ENCODE measurements at places on chromosomes 1 and 21. TPM values are rescaled to one million over a fixed set of nuclear protein-coding genes. Genes with fewer than 3 reads are reported as not detected.

GOLT1A gene
- total RNA-seq: not detected

DNA sequence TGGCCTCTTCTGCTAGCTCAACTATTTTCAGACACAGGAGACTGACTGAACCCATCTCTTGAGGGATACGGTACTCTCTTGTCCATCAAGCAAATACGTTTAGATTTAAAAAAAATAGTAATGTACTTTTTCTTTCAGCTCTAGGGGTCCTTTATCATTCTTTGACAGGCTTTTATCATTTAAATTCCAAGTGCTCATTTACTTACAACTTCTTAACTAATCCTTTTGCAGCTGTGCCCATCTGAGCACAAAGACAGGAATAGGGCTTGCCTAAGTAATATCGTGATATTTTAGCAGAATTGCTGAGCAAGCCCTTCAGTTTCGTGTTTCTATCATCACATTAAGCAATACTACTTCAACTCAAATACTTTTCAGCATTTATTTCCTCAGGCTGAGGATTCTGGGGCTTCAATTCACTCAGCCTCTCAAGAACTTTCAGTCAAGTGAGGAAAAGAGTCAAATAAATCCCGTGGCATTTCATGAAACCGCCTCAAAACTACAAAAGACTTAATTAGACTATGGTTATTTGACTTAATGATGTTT is 317.6 kb downstream of the BACH1 start:
- H3K27ac ChIP-seq: no peak overlapping the region
- no peaks in the 10 kb centered on the region for H3K4me1 ChIP-seq
- no peaks in the 10 kb centered on the region for H3K27me3 ChIP-seq
- H3K36me3 ChIP-seq: no peaks in the 10 kb centered on the region
- DNase-seq: no peak
- no peak overlapping the region for H3K4me3 ChIP-seq

GRCh38 chr21:14773777-14774345 is 227.7 kb upstream of the SAMSN1 start:
- DNase-seq: peak; percentile 11
- H3K27ac ChIP-seq: no peak overlapping the region
- H3K4me3 ChIP-seq: no peak overlapping the region
- no peaks in the 10 kb centered on the region for H3K27me3 ChIP-seq
- no peaks in the 10 kb centered on the region for H3K4me1 ChIP-seq
- no peaks in the 10 kb centered on the region for H3K36me3 ChIP-seq

GRCh38 chr1:170533298-170533697 is 1.3 kb downstream of the GORAB start:
- peak overlapping the region; percentile 74 for H3K4me3 ChIP-seq
- H3K36me3 ChIP-seq: no peaks in the 10 kb centered on the region
- no peak for DNase-seq
- H3K4me1 ChIP-seq: peaks cover 41% of the 10 kb centered on the region
- H3K27me3 ChIP-seq: no peaks in the 10 kb centered on the region

DNA sequence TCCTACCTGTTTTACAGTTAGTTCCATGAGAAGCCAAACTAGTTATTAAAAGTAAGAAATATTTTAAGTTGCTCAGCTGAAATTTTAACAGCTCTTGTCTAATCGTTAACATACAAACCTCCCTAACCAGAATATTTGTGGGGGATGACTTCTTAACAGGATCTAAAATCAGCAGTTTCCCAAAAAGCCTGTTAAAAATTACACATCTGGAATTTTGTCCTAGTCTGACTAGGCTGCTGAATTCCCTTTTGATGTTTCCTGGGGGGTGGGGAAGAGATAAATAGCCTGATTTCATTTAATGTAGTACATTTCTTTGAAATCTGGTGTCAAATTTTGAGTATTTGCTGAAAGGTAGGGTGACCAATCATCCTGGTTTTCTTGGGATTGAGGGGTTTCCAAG is 78.8 kb upstream of the ARHGAP29 start:
- DNase-seq: no peak
- H3K4me1 ChIP-seq: peaks cover 25% of the 10 kb centered on the region
- H3K4me3 ChIP-seq: no peak overlapping the region
- no peak overlapping the region for H3K27ac ChIP-seq
- no peaks in the 10 kb centered on the region for H3K27me3 ChIP-seq

GRCh38 chr1:184605941-184606340 is 148.7 kb downstream of the EDEM3 start:
- no peak overlapping the region for H3K4me3 ChIP-seq
- no peaks in the 10 kb centered on the region for H3K27me3 ChIP-seq
- no peak overlapping the region for H3K27ac ChIP-seq
- no peak for DNase-seq
- peaks cover 10% of the 10 kb centered on the region for H3K36me3 ChIP-seq

PLA2G2F gene
- not detected for total RNA-seq

DNA sequence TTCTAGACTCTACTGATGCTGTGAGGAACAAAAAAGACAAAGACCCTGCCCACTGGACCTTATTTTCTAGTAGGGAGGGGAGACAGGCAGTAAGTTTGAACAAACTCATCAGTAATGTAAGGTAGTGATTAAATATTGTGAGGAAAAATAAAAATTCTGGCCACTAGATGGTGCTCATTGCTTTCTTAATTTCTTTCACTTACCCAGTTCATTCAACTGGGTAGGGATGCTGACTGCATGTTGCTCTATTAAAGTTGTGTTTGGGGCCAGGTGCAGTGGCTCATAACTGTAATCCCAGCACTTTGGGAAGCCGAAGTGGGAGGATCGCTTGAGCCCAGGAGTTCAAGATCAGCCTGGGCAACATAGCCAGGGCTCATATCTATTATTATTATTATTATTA is 6.3 kb upstream of the KYAT3 start:
- no peaks in the 10 kb centered on the region for H3K27me3 ChIP-seq
- H3K4me3 ChIP-seq: no peak overlapping the region
- no peak for DNase-seq
- no peaks in the 10 kb centered on the region for H3K36me3 ChIP-seq

NBPF20 gene
- 1.3 TPM for total RNA-seq

DNA sequence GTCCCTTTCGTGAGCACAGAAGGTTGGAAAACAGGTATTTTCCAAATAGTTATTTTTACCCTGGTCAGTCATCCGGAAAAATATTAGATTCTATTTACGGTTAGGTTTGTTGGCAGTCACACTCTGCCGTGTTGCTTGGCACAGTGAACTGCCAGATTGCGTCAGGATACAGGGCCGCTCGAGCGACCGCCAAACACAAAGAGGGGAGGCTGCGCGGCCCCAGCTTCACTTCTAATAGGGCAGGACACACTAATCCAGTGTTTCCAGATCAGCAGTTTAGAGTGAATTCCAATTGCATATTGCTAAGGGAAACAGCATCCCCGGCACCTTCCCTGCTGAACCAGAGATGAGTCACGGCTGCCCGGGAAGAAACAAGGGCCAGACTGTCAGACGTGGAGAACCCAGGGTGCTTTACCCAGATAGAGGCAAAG is 22.9 kb downstream of the UMODL1 start:
- H3K4me1 ChIP-seq: peaks cover 7% of the 10 kb centered on the region
- H3K27me3 ChIP-seq: peaks cover 8% of the 10 kb centered on the region
- H3K36me3 ChIP-seq: no peaks in the 10 kb centered on the region
- H3K4me3 ChIP-seq: no peak overlapping the region
- no peak for DNase-seq
- H3K27ac ChIP-seq: no peak overlapping the region

DNA sequence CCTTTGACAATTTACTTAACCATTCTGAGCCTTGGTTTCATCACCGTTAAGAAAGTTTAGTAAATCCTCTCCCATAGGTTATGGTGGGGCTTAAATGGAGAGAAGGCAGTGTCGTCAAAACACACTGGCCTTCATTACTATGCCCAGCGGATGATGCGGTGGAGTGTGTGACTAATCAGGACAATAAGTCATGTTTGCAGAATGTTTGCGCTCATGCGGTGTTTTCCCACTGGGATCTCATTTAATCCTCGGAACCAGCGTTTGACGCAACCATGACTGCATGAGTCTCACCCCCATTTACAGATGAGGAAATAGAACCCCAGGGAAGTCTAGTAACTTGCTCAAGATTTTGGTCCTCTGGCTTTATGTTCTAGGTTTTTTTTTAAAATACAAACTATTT is 17.5 kb downstream of the SLC26A9 start:
- no peaks in the 10 kb centered on the region for H3K27me3 ChIP-seq
- DNase-seq: no peak
- H3K36me3 ChIP-seq: no peaks in the 10 kb centered on the region
- H3K4me3 ChIP-seq: no peak overlapping the region

GRCh38 chr21:39705849-39706248 is 39.1 kb upstream of the IGSF5 start:
- no peak overlapping the region for H3K27ac ChIP-seq
- H3K4me1 ChIP-seq: no peaks in the 10 kb centered on the region
- no peaks in the 10 kb centered on the region for H3K27me3 ChIP-seq
- no peak overlapping the region for H3K4me3 ChIP-seq
- no peaks in the 10 kb centered on the region for H3K36me3 ChIP-seq

DNA sequence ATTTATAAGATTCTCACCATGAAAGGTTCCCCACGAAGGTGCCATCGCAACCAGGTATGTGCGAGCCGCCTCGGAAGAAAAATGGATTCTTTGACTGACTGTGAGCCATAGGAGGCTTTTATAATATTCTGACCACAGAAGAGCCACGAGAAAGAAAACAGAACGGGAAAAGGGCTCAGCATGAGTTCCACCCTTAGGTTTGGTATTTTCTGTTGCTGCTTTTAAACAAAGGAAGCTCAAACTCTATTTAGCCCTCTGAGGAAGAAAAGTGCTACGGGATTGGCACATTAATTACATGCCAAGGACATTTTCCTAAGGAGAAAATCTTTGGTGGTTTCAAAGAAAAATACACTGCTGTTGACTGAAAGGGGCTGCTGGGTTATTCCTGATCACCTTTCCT is 39.3 kb downstream of the MIS18A start:
- DNase-seq: no peak
- H3K4me1 ChIP-seq: peaks cover 6% of the 10 kb centered on the region
- no peak overlapping the region for H3K4me3 ChIP-seq
- H3K36me3 ChIP-seq: no peaks in the 10 kb centered on the region
- H3K27me3 ChIP-seq: no peaks in the 10 kb centered on the region

GRCh38 chr21:38597421-38597820 is 99.1 kb upstream of the ERG start:
- no peak overlapping the region for H3K4me3 ChIP-seq
- no peaks in the 10 kb centered on the region for H3K36me3 ChIP-seq
- H3K4me1 ChIP-seq: no peaks in the 10 kb centered on the region
- no peaks in the 10 kb centered on the region for H3K27me3 ChIP-seq
- H3K27ac ChIP-seq: no peak overlapping the region

KRTAP20-2 gene
- total RNA-seq: not detected

ODF2L gene
- 15.4 TPM for total RNA-seq

KRTAP21-2 gene
- total RNA-seq: not detected

ANGPTL7 gene
- 0.30 TPM for total RNA-seq

GRCh38 chr1:188463919-188464318 is 1635.2 kb downstream of the PLA2G4A start:
- no peaks in the 10 kb centered on the region for H3K4me1 ChIP-seq
- H3K4me3 ChIP-seq: no peak overlapping the region
- no peaks in the 10 kb centered on the region for H3K27me3 ChIP-seq
- no peak overlapping the region for H3K27ac ChIP-seq
- DNase-seq: no peak

NOTCH2 gene
- total RNA-seq: 26.5 TPM

FCRLA gene
- total RNA-seq: not detected

DNA sequence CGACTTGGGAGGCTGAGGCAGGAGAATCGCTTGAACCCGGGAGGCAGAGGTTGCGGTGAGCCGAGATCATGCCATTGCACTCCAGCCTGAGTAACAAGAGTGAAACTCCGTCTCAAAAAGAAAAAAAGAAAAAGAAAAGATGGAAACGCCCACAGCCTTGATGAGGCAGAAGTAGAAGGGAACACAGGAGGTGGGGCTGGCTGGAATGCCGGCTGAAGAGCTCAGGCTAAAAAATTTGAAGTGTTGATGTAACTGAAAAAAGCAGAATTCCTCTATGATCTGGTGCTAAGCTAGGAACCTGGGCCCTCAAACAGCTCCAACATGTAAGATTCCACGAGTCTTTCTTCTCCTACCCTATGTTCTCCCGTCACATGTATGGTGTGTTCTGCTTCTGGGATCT is 53.6 kb downstream of the SLC66A1 start:
- H3K36me3 ChIP-seq: no peaks in the 10 kb centered on the region
- no peak overlapping the region for H3K4me3 ChIP-seq
- no peak overlapping the region for H3K27ac ChIP-seq
- peaks cover 20% of the 10 kb centered on the region for H3K4me1 ChIP-seq
- H3K27me3 ChIP-seq: no peaks in the 10 kb centered on the region
- no peak for DNase-seq

COL6A2 gene
- 158 TPM for total RNA-seq

GRCh38 chr1:91166106-91166712 is 144.4 kb upstream of the ZNF644 start:
- no peaks in the 10 kb centered on the region for H3K4me1 ChIP-seq
- DNase-seq: no peak
- H3K4me3 ChIP-seq: no peak overlapping the region
- H3K36me3 ChIP-seq: no peaks in the 10 kb centered on the region

Measured in heart left ventricle (tissue), 16 donors.